ENCODE measurements at places on chromosomes 1 and 21.

GRCh38 chr1:53599481-53599880 lies 139.5 kb downstream of the GLIS1 start:
- no peak for DNase-seq

DNA sequence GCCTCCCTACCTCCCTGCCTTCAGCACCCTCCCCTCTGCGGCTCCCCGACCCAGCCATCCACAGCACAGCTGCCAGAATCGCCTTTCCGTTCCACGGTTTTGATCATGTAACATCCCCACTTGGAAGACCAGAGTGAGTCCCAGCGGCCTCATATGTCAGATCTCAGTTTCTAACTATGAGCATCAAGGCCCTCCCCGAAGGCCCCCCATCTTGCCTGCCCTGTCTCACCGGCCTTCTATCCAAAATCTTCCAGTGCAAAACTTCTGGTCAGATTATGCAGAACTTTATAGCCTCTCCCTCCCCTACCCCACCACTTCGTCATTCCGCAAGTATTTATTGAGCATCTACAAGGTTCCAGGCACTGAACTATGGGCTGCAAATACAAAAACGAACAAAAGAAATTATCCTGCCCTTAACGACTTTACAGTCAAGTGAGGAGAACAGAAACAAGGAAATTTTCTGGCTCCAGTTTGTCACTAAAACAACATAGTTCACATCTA lies 20.3 kb upstream of the LMX1A start:
- DNase-seq = no peak

DNA sequence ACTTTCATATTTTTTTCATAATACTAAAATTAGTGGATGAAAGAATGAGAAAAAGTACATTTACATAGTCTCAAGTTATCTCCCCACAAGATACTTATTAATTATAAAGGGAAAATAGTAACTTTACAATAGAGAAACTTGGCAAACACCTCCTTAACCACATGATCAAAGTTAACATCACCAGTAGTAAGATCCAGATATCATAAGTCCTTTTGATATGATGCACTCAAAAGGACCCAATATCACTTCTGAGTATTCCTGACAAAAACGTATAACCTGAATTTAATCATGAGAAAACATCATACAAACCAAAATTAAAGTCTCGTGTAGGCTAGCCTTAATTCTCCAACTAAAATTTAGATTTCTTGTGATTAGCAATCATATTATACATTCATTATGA lies 67.4 kb downstream of the LYST start:
- no peak for DNase-seq

- no peak for DNase-seq
Observed at GRCh38 chr1:240621249-240621648, 9.3 kb upstream of the GREM2 start.

GRCh38 chr1:111801071-111801850 lies 45.6 kb downstream of the DDX20 start:
- no peak for DNase-seq

DNA sequence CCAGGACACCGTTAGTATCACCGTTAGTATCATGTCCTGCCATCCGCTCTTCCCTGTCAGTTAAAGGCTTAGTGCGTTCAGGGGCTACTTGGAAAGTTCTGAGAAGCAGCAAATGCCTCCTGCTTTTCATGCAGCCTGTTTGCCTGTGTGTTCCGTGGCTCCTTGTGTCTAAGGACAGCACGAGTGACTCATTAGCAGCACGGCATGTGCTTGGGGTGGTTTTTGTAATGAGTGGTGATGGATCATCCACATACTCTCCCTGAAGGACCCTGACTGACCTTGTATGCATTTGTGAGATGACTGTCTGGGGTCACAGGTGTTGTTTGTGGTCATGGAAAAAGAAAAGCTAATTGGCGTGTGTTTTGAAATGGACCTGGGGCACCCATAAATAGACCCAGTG lies 221.9 kb downstream of the PBX1 start:
- no peak for DNase-seq

All from stimulated activated CD4-positive, alpha-beta T cell treated with anti-CD3 and anti-CD28 coated beads, Interleukin-4, amount 100 ng/mL, for 4 hours (primary cell).